ENCODE measurements at places on chromosomes 7 and 10.
A peak's percentile ranks its signal among the peaks of the same experiment; 100 is the strongest.

DNA sequence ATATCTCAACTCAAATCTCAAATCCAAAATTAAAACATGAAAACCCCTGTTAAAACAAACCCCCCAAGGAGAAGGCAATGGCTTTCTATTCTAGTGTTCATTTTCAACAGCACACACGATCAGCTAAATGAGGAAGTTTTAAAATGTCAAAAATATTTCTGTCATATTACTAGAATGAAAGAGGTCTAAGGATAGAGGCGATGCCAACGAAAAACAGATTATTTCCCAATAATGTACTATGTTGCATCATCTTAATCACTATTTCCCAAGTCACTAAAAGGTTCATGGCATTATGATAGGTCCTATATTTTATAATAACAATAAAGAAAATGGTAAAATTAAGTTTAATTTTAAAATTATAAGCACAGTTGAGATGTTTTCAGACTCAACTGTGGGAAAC is 10.1 kb downstream of the CNOT4 start:
- DNase-seq: no peak

DNA sequence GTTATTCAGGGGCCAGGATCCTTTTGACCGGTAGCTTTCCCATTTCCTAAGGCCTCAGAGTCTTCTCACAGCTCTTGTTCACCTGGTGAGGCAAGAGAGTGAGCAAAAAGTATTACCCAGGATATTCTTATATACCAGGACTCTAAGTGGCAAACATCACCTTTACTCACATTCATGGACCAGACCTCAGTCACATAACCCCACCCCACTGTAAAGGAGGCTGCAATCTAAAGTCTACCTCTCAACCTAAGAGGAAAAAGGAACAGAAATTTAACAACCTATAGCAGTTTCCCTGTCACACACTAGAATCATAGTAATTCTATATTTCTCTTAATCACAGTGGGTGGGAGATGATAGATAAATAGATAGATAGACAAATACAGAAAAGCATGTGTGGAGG is 176.0 kb upstream of the PTPRZ1 start:
- DNase-seq: no peak

GRCh38 chr7:94620703-94621118 is 35.2 kb downstream of the SGCE start:
- DNase-seq: peak; percentile 80

GRCh38 chr10:84826704-84827103 is 498.3 kb downstream of the CCSER2 start:
- no peak for DNase-seq

GRCh38 chr7:128888756-128889095 is 21.8 kb downstream of the KCP start:
- DNase-seq: no peak

GRCh38 chr10:18738835-18739234 is 79.6 kb downstream of the ARL5B start:
- no peak for DNase-seq

- no peak for DNase-seq
Measured at GRCh38 chr10:13758312-13758711, 171.5 kb downstream of the PRPF18 start.

- DNase-seq: peak; percentile 76
Measured at GRCh38 chr7:44348300-44348699, 22.9 kb upstream of the CAMK2B start.

- DNase-seq: no peak
Measured at GRCh38 chr7:95099106-95099505, 191.7 kb downstream of the PPP1R9A start.

GRCh38 chr7:43513251-43513650 is 69.7 kb upstream of the STK17A start:
- DNase-seq: no peak

DNA sequence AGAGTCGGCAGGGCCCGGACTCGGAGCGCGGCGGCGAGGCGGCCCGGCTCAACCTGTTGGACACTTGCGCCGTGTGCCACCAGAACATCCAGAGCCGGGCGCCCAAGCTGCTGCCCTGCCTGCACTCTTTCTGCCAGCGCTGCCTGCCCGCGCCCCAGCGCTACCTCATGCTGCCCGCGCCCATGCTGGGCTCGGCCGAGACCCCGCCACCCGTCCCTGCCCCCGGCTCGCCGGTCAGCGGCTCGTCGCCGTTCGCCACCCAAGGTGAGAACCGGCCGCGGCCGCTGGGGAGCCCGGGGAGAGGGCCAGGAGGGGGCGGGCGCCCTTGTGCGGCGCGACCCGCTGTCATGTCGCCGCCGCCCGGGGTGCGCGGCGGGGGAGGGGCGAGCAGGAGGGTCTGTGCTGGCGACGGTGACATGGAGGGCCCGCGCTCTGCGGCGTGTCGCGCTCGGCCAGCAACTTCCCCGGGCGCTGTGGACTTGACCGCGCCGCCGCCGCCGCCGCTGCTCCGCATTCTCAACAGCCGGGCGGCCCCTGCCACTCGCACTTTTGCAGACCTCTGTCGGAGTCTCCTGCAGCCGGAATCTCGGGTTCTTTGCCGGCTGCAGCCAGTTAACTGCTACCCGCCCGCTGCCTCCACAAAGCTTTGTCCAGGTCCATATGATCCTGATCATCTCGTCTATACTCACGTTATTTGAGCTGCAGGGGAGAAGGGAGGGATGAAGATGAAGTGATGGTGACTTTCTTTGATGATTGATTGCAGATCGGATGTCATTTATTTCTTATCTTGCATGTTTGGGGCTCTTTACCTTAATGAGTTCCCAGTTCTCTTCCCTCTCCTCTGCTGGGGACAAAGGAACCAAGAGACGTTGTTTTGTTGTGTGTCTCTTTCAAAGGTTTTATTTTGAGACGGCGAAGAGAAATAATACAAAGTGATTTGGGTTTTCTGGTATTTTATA is 869 bp downstream of the TRIM24 start:
- DNase-seq: peak; percentile 65

- no peak for DNase-seq
Measured at GRCh38 chr10:97505152-97505551, 6.4 kb downstream of the UBTD1 start.

GRCh38 chr7:74452748-74453321 is 871 bp upstream of the GTF2IRD1 start:
- peak; percentile 15 for DNase-seq

- DNase-seq: no peak
Measured at GRCh38 chr10:65544756-65545155, 1381.1 kb upstream of the LRRTM3 start.

- peak; percentile 90 for DNase-seq
Measured at GRCh38 chr7:88243345-88243909, 23.6 kb upstream of the SRI start.
